ENCODE measurements at places on chromosomes 7 and 10. TPM values are rescaled to one million over a fixed set of nuclear protein-coding genes. Genes with fewer than 3 reads are reported as not detected.

DNA sequence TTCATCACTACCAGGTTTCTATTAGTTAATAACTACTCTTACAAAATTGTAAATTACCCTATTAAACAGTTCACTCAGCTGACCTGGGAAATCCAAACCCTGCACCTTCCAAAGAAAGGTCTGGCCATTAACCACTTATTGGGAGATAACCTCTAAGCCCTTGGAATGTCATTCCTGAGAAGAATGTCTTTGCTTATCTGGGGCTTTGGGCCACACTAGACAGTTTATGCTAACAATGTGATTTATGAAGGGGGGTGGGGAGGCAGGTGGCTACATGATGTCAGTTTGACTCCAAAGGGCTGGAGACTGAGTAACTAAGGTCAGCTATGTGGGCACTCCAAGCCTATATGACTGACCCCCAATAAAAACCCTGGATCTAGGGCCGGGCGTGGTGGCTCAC, 50.7 kb downstream of the AKR1D1 start:
- no peak for DNase-seq

DNA sequence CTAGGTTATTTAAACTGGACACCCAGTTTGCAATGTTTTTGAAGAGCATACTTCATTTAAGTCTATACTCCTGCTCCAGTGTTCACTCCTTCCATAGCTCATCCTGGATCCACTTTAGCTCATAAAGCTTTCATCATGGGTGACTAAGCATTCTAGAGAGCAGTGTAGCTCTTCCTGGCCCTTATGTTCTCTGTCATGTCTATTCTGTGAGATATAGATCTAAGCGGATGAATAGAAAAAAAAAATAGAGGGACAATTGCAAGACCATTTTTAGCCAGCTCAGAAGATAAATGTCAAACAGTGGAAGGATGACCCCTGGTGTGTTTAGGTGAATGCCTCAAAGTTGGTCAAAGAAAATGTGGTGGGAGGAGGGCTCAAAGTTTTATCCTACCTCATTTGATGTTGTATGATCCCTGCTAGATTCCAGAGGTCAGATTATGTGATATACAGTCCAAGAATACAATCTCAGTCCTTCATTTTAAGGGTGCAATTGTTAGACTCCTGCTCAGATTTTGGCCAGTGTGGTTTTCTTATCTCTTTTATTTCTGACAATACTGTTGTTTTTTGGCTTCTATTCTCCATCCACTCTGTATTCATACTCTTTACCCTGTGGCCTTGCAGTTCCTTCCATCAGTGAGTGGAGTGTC, 7.5 kb upstream of the HECW1 start:
- DNase-seq = no peak

The CPA1 gene
- not detected for total RNA-seq

The STAG3 gene
- 1.9 TPM for total RNA-seq

The PDZD7 gene
- total RNA-seq = 0.18 TPM

The KIN gene
- 11.5 TPM for total RNA-seq

GRCh38 chr10:117723343-117723742, 180.8 kb downstream of the EMX2 start:
- no peak for DNase-seq

The PSMC2 gene
- 96.1 TPM for total RNA-seq

DNA sequence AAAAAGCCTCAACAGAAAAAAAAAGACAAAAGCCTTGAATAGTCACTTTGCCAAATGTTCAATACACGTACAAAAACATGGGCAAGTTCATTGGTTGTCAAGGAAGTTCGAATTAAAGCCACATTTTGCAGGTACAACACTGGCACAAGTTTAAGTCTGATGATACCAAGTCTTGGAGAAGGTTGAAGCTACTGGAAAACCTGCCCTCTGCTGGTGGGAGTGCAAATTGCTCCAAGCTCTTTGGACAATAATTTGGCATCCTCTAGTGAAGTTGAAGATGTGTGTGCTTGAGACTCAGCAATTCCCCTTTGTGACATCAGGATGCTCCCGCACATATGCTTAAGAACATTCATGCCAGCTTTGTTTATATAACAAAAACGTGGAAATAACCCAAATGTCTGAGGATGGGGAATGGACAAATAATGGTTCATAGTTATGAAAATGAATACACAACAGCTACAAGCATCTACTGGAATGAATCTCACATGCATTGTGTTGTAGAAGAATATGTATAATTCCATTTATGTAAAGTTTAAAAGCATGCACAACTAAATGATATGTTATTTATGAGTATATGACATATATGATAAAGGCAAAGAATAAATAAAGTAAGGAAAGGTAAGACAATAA, 120.0 kb upstream of the PLPP4 start:
- peak; percentile 56 for DNase-seq

GRCh38 chr7:156096771-156097538, 284.7 kb upstream of the SHH start:
- no peak for DNase-seq

DNA sequence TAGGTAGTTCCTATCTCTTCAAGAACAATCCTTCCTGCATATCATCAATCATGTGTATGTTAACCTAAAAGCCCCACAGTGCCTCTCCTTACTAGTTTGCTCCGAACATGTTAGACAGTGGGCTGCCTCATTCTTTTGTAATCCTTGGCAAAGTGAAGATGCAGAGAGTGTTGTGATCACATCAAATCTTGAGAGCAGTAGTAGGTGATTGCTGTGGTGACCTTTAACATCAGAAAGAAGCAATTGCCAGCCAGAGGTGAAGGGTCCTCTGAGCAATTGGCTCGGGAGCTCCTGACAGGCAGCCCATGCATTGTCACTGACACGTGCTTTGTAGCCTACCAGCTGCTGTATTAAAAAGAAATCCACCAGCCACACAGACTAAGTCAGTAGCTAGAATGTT, 19.6 kb upstream of the GSTK1 start:
- DNase-seq = no peak

The MYL10 gene
- not detected for total RNA-seq

The HACD1 gene
- 20.7 TPM for total RNA-seq

DNA sequence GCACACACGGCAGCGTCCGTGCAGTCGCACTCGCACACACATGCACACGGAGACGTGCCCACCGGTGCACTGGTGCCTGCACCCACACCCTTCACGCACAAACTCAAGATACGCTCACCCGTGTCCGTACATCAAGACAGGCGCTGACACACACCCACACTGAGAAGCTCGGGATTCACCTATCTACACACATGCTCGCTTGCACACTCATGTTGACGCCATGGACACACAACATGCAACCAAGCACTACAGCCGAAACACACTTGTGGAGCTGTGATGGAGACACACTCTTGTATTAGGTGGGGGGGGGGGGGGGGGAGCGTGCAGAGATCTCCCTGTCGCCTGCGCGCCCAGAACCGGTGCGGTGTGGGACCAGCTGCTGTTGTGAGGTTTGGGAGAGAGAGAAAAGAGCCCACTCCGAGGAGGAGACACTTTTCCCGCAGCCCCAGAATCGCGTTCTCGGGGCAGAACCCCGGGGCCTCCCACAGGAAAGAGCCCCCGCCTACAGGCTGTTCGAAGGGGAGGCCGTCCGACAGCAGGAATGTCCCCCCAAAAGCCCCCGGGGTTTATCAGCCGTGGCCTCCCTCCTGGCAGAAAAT, 605 bp upstream of the NFKB2 start:
- no peak for DNase-seq

GRCh38 chr7:106462365-106462859, 177.6 kb upstream of the NAMPT start:
- no peak for DNase-seq

GRCh38 chr7:134703782-134704181, 57.1 kb downstream of the BPGM start:
- DNase-seq = peak; percentile 52

Measured in ureter (tissue), 1 donor.